ENCODE measurements at places on chromosomes 4 and X. TPM values are rescaled to one million over a fixed set of nuclear protein-coding genes. Genes with fewer than 3 reads are reported as not detected.

The NPY2R gene
- total RNA-seq = not detected

The HSFX1 gene
- total RNA-seq = 2.1 TPM

The ZFP42 gene
- not detected for total RNA-seq

The AFF2 gene
- total RNA-seq = 0.89 TPM

The CACNA1F gene
- total RNA-seq = not detected

The DDX53 gene
- total RNA-seq = not detected

The APELA gene
- total RNA-seq = not detected

The HPGDS gene
- total RNA-seq = not detected

The ADH7 gene
- not detected for total RNA-seq

The PLP1 gene
- total RNA-seq = 0.32 TPM

The CORIN gene
- 1.6 TPM for total RNA-seq

The TSPAN6 gene
- total RNA-seq = 50.8 TPM

The KDR gene
- 0.24 TPM for total RNA-seq

- H3K4me1 ChIP-seq = peaks cover 5% of the 10 kb centered on the region
- H3K36me3 ChIP-seq = no peaks in the 10 kb centered on the region
- no peak for DNase-seq
- no peaks in the 10 kb centered on the region for H3K27me3 ChIP-seq
These were observed 117.0 kb upstream of the LSM6 start for GRCh38 chr4:146058531-146058930.

DNA sequence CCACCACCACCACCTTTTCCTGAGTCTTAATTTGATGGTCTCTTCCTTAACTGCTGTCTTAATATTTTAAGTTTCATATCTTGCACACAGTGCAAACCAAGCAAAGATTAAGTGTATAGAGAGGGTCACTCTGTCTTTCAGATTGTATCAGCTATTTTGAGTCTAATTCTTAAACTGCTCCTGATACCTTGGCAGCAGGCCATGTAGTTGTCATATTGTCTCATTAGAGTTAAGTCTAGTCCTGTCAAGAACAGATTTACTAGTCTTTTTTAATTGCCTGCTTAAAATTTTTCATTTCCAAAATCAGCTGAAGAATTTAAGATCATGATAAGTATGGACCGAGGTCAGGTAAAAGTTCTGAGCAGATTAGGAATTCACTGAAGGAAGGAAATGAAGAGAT lies 51.5 kb downstream of the FHIP1A start:
- no peak overlapping the region for H3K4me3 ChIP-seq
- no peak for DNase-seq
- no peaks in the 10 kb centered on the region for H3K4me1 ChIP-seq
- no peaks in the 10 kb centered on the region for H3K36me3 ChIP-seq
- H3K27me3 ChIP-seq = no peaks in the 10 kb centered on the region

DNA sequence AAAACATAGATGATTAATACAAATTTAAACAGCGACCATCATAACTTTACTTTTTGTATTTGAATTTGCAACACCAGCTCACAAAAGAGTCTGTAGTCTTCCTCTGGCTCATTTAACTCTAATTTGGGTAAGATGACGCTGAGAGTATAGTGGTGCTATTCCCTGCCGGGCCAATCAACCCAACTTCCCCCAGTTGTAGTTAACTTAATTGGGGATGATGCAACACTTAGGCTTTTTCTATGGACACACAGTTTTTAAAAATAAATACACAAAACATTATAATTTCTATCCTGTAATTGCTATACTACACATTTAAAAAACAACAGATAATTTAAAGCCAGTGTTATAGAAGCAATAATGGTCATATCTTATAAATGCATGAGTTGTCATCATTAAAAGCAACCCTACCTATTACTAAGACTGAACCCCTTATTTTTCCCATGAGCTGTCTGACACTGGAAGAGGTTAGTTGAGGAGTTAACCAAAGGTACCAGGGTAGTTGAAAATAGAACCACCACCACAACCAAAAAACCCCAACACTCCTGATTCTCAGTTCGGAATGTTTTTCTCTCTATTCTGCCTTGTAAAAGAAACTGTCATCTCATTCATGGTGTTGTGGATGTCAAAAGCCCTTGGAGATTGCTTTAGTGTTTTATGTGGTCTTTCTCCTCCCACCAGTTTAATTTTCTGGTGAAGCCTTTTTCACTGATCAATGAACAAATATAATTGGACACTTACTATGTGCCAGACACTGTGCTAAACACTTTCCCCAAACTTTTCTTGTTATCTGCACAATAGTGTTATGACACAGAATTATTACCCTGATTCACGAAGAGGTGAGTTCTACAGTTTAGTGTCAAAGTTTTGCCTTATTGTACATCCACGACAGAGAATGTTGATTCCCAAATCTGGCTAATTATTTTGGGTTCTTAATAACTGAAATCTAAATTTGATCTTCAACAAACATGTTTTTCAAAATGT lies 61.5 kb upstream of the RAPGEF2 start:
- H3K36me3 ChIP-seq = no peaks in the 10 kb centered on the region
- no peak overlapping the region for H3K27ac ChIP-seq
- H3K4me3 ChIP-seq = no peak overlapping the region
- DNase-seq = no peak
- peaks cover 16% of the 10 kb centered on the region for H3K27me3 ChIP-seq

DNA sequence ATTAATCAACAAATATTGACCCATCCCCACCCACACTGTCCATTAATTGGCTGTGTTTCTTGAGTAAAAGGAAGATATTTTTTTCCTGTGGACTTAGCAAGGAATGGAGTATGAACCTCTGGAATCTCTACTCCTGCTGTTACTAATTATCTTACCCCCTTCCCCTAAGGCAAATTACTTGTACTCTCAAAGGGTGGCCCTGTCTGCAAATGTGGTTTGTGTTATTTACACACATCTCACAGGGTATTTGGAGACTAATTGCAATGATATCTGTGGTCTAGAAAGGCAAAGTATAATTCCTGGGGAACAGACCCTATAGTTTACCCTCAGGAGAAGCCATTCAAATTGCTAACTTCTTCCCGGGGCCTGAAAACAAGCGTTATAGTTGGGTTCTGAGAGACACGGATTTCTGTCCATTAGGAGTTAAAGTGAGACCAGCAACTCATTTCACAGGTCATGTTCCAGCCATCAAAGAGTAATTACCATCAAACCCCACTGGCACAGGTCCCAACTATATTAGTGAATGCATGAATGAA lies 133.0 kb upstream of the RASGEF1B start:
- H3K36me3 ChIP-seq = no peaks in the 10 kb centered on the region
- H3K4me3 ChIP-seq = no peak overlapping the region
- DNase-seq = no peak
- H3K27me3 ChIP-seq = peaks cover 9% of the 10 kb centered on the region

DNA sequence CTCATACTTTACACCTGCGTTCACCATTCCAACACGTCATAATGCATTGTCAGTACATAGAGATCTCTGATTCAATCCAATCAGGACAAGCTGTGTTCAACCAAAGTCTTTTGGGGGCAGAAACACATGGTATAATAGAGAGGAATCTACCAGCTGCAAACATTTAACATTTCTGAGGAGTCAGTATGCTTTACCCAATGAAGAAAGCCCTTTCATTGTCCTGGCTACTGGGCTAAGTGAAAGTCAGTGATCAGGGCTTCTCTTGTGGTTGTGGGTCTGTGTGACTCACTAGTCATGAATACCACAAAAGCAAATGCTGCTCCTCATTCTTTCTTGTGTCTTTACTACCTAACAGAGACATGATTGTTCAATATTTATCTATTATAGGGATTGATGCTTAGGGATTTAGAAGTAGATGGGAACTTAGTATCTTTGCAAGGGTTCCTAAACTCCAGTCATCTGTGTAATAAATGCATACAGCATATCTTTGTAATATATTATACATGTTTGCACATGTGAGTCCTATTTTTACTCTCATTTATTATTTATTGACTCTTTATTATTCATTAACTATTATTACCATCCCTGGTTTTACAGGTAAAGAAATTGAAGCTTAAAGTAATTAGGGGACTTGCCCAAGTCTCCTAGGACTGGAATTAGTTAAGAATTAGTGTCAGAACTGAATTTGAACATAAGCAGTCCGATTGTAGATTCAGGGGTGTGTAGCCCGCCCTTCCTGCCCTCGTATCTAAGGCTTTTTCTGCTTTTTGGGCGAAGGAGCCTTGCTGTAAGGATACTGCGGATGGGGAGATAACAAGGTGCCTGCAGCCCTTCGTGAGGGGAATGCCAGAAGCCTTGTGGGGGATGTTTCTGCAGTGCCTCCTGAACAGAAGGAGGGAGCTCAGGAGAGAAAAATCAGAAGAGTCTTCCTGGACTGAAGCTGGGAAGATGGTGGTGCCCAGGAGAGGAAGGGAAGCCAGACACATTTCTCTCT lies 353.1 kb upstream of the BOD1L1 start:
- peak overlapping the region; percentile 25 for H3K27ac ChIP-seq
- H3K27me3 ChIP-seq = no peaks in the 10 kb centered on the region
- H3K4me3 ChIP-seq = no peak overlapping the region
- H3K36me3 ChIP-seq = peaks cover 3% of the 10 kb centered on the region
- H3K4me1 ChIP-seq = peaks cover 31% of the 10 kb centered on the region

- no peaks in the 10 kb centered on the region for H3K4me1 ChIP-seq
- H3K27ac ChIP-seq = no peak overlapping the region
- no peak for DNase-seq
- H3K27me3 ChIP-seq = no peaks in the 10 kb centered on the region
These were observed 6.6 kb downstream of the ETDC start for GRCh38 chrX:135315864-135316263.

DNA sequence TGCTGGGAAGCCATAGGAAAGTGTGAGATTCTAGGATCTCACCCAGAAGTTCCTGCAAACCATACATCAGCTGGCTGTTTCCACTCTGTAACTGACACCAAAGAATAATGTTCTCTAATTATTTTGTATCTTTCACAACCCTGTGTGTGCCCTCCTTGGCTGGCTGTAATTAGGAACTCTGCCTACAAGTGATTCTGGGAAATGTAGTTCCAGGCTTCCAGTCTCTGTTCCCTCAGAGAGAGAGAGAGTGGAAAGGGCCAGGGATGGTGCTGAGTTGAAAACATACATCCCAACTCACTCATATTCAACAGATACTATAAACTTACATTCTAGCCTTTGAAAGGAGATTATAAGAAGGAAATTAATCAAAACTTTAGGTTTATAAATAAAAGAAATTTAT lies 57.5 kb upstream of the C1QTNF7 start:
- H3K36me3 ChIP-seq = no peaks in the 10 kb centered on the region
- no peak for DNase-seq
- H3K27me3 ChIP-seq = peaks cover 3% of the 10 kb centered on the region
- H3K4me3 ChIP-seq = no peak overlapping the region
- H3K27ac ChIP-seq = no peak overlapping the region

GRCh38 chr4:158821228-158821971 lies 52.6 kb downstream of the FNIP2 start:
- DNase-seq = no peak
- peak overlapping the region; percentile 38 for H3K27ac ChIP-seq
- H3K4me3 ChIP-seq = no peak overlapping the region
- H3K4me1 ChIP-seq = peaks cover 48% of the 10 kb centered on the region
- no peaks in the 10 kb centered on the region for H3K27me3 ChIP-seq

GRCh38 chr4:25797136-25797535 lies 65.7 kb downstream of the SEL1L3 start:
- peaks cover 11% of the 10 kb centered on the region for H3K36me3 ChIP-seq
- DNase-seq = no peak
- H3K4me3 ChIP-seq = no peak overlapping the region

- H3K36me3 ChIP-seq = no peaks in the 10 kb centered on the region
- H3K27me3 ChIP-seq = peaks cover 14% of the 10 kb centered on the region
- no peak overlapping the region for H3K4me3 ChIP-seq
- H3K4me1 ChIP-seq = no peaks in the 10 kb centered on the region
- H3K27ac ChIP-seq = no peak overlapping the region
These were observed 74.3 kb downstream of the WFS1 start for GRCh38 chr4:6343939-6344408.

GRCh38 chr4:28001698-28002097 lies 1141.1 kb downstream of the STIM2 start:
- H3K27ac ChIP-seq = no peak overlapping the region
- H3K27me3 ChIP-seq = peaks cover 13% of the 10 kb centered on the region
- H3K4me1 ChIP-seq = no peaks in the 10 kb centered on the region
- H3K4me3 ChIP-seq = no peak overlapping the region
- DNase-seq = no peak

GRCh38 chr4:48058617-48059530 lies 42.3 kb downstream of the NIPAL1 start:
- no peak overlapping the region for H3K4me3 ChIP-seq
- no peaks in the 10 kb centered on the region for H3K36me3 ChIP-seq
- peaks cover 27% of the 10 kb centered on the region for H3K27me3 ChIP-seq
- DNase-seq = no peak
- H3K4me1 ChIP-seq = peaks cover 5% of the 10 kb centered on the region

GRCh38 chrX:109590176-109590575 lies 34.8 kb downstream of the KCNE5 start:
- H3K27me3 ChIP-seq = peaks cover 29% of the 10 kb centered on the region
- H3K27ac ChIP-seq = no peak overlapping the region
- no peaks in the 10 kb centered on the region for H3K36me3 ChIP-seq
- no peak overlapping the region for H3K4me3 ChIP-seq
- no peak for DNase-seq

DNA sequence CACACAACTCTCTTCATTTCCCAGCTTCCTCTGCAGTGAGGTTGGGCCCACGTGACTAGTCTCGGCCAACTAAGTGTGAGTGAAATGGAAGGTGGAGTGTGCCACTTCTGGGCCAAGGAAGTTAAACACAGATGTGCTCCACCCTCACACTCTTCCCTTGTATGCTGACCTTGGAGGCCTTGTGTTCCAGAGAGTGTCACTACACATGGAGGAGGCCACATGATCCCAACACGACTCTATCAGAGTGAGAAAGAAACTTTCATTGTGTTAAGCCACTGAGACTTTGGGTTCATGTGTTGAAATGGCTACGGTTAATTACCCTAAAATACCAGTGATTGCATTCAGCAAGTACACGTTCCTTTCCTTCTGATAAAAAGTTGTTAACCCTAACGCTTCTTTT lies 55.1 kb downstream of the TBC1D9 start:
- no peak for DNase-seq
- no peak overlapping the region for H3K27ac ChIP-seq
- H3K27me3 ChIP-seq = no peaks in the 10 kb centered on the region
- H3K4me1 ChIP-seq = peaks cover 36% of the 10 kb centered on the region
- H3K4me3 ChIP-seq = no peak overlapping the region
- H3K36me3 ChIP-seq = peaks cover 25% of the 10 kb centered on the region

DNA sequence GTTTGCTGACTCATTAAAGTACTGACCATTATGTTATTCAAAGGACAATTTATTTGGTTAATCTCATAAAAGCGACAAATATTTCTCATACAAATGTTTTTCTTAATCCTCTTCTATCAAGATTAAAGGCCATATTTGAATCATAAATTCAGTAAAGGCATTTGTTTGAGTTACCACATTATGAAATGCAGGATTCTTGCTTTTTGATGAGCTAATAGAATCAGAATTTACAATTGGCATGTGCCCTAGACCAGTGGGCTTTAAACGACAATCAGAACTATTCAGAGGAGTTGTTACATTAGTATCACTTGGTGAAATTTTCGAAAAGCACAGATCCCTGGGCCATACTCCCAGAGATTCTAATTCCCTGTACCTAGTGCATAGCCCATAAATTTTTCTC lies 55.3 kb downstream of the KLHL4 start:
- H3K4me1 ChIP-seq = no peaks in the 10 kb centered on the region
- H3K36me3 ChIP-seq = no peaks in the 10 kb centered on the region
- no peak for DNase-seq

- peaks cover 7% of the 10 kb centered on the region for H3K36me3 ChIP-seq
- peaks cover 5% of the 10 kb centered on the region for H3K4me1 ChIP-seq
- no peak for DNase-seq
- H3K27ac ChIP-seq = no peak overlapping the region
These were observed 27.5 kb downstream of the TBC1D19 start for GRCh38 chr4:26611372-26611771.

- peaks cover 22% of the 10 kb centered on the region for H3K27me3 ChIP-seq
- no peaks in the 10 kb centered on the region for H3K4me1 ChIP-seq
- H3K27ac ChIP-seq = no peak overlapping the region
- H3K36me3 ChIP-seq = no peaks in the 10 kb centered on the region
- no peak overlapping the region for H3K4me3 ChIP-seq
- DNase-seq = no peak
These were observed 11.5 kb downstream of the CXCL2 start for GRCh38 chr4:74087481-74087880.
